Stimulated activated CD4-positive, alpha-beta T cell treated with anti-CD3 and anti-CD28 coated beads, TNF-alpha, amount 100 ng/mL, for 1 hour (primary cell): ENCODE measurements at places on chromosomes 7 and 10.

DNA sequence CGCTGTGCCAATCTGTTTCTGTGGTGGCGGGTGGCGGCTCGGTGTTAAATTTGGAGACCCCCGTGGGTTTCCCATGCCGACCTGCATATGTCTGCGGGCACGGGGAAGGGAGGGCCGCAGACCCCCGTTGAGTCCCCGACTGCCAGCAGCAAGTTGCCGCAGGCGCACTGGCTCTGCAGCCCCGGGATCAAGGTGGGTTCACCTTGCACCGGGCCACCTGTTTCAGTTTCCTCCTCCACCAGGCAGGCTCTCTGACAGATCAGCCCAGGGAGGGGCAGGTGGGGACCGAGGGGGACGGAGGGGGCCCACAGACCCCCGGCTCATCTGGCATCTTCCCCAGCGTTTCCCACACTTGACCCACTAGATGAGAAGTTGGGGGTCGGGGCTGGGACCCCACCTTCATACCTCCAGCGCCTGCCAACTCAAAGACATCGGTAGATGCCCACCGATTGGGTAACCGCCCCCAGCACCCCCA is 95.9 kb downstream of the CUX1 start:
- no peak for DNase-seq

DNA sequence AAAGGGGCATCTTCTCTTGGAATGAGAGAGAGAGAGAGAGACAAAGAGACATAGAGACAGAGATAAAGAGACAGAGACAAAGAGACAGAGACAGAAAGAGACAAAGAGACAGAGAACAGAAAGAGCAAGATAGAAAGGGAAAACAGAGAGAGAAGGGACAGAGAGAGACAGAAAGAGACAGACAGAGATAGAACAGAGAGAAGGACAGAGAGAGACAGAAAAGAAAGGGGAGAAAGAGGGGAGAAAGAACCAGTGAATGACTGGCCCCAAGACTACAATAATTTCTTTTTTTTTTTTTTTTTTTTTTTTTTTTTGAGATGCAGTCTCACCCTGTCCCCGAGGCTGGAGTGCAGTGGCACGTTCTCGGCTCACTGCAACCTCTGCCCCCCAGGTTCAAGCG is 7.6 kb downstream of the TMEM130 start:
- DNase-seq, result no peak

GRCh38 chr10:90712529-90712928 is 145.3 kb downstream of the HTR7 start:
- DNase-seq, result no peak

DNA sequence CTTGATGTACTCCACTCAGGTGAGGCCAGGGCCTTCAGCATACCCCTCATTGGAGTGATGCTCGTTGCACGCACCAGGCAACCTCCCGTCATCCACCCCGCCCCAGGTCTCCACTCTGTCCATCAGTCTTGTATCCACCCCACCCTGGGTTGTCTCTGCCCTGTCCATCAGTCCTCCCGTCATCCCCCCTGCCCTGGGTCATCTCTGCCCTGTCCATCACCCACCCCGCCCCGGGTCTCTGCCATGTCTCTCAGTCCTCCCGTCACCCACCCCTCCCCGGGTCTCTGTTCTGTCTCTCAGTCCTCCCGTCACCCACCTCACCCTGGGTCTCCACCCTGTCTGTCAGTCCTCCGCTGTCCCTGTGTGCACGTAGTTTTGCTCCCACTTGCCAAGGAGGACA is 59.9 kb downstream of the WDR37 start:
- DNase-seq, result no peak

DNA sequence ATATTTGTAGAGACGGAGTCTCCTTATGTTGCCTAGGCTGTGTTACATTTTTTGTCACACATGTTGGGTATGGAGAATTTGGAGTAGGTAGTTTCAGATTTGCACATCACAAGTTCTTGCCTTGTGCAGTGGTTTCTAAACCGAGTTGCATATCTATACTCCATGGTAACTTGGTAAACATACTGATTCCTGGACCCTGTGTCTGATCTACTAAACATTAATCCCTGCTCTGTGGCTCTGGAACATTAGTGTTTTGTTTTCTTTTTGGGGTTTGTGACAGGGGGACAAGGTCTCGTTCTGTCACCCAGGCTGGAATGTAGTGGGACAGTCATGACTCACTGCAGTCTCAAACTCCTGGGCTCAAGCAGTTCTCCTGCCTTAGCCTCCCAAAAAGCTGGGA is 24.7 kb downstream of the AUTS2 start:
- no peak for DNase-seq

- no peak for DNase-seq
Measured at GRCh38 chr10:57300718-57301117, 939.7 kb upstream of the ZWINT start.

- no peak for DNase-seq
Measured at GRCh38 chr10:12405342-12406320, 56.3 kb downstream of the CAMK1D start.

DNA sequence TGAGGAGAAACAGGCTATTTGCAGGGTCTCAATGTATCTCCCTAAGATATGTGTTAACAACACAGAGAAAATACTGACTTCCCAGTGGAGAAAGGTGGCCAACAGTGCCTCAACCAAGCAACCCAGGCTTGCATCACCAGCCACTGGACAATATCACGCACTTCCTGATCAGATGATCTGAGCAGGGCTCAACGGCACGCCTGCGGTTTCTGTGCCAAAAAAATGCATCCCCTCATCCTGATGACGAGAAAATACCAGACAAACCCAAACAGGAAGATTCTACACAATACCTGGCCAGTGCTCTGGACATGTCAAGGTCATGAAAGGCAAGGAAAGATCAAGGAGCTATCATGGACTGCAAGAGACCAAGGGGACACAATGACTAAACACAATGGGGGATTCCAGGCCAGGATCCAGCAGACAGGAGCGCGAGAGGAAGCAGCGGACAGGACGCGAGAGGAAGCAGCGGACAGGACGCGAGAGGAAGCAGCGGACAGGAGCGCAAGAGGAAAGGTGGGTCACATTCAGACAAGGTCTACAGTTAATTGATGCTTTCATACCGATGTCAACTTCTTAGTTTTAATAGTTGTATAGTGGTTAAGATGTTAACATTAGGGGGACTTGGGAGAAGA is 51.1 kb downstream of the GNA12 start:
- no peak for DNase-seq

- DNase-seq, result no peak
Measured at GRCh38 chr7:155212301-155213015, 85.2 kb upstream of the INSIG1 start.

GRCh38 chr10:121596689-121597503 is 1.3 kb downstream of the FGFR2 start:
- no peak for DNase-seq

DNA sequence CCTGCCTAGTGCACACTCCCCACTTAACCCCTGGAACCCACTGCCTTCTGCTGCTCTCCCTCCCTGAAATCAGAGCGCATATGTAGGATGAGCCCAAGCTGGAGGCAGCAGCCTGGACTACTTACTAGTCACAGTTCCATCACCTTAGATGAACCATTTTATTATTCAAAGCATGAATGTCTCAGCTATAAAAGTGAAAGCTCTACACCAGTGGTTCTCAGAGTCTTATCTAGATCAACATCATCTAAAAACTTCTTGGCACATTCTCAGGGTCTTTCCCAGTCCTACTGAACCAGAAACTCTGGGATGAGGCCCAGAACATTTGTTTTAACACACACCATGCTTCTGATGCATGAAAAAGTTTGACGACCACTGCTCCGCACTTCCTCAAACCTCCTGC is 100.3 kb upstream of the ANK3 start:
- no peak for DNase-seq

- no peak for DNase-seq
Measured at GRCh38 chr7:123432601-123433000, 101.8 kb downstream of the IQUB start.

DNA sequence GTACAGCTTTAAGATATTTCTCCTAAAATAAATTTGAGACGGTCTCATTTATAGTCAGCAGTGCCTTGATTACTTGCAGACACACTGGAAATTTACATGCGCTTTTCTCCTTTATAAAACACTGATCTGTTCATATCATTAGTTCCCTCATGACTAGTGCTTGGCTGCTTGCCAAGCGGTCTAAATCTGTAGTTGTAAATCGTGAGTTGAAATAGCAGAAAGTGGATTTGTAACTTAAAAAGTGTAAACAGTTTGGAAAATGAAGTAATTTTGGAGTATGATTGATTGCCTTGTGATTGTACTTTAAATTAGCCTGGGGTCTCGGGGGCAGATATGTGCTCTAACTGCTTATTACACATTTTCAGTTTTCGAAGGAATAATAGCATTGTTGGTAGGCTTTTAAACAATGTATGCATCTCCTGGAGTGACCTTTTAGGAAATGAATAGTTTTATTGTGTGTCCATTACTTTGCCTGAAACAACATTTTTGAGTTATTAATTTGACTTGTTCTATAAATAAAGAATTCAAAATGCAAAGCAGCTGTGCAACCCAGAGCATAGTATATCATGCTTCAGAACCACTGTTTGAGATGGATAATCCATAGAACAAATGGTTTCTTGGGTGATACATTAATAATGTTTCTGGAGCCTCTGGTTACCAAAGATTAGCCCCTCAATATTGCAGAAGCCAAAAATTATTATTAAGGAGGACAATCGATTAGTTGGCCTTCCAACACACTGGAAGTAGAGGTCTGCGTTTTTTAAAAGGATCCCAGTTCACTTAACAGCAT is 73.3 kb downstream of the ARID5B start:
- DNase-seq, result no peak

DNA sequence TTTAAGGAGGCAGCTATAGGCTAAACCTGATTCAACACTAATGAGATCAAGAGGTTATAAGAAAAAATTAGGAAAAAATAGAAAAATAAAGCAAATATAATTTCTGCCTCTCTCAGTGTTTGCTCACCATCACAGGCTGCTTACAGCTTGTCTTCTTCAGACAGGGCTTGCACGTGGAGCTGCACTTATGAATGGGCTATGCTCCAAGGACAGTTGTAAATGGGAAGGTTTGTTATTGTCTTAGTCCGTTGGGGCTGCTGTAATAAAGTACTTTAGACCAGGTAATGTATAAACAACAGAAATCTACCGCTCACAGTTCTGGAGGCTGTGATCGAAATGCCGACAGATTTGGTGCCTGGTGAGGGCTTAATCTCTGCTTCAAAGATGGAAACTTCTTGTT is 219.8 kb downstream of the NEBL start:
- DNase-seq, result no peak

- DNase-seq, result no peak
Measured at GRCh38 chr10:69673521-69673920, 43.5 kb downstream of the FAM241B start.

DNA sequence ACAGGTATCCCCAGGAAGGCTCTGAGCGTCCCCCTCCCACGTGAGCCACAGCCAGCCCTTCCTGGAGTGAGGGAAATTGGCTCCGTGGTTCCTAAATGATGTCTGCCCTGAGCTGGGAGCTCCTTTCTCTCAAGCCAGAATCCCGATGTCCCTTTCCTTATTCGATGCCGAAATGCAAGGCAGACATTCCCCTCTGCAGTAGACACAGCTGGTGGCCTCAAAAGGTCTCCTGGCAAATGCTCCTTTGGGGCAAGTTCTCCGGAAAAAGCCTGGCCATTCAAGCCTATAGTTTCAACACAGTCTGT is 98.9 kb downstream of the HIP1 start:
- no peak for DNase-seq

DNA sequence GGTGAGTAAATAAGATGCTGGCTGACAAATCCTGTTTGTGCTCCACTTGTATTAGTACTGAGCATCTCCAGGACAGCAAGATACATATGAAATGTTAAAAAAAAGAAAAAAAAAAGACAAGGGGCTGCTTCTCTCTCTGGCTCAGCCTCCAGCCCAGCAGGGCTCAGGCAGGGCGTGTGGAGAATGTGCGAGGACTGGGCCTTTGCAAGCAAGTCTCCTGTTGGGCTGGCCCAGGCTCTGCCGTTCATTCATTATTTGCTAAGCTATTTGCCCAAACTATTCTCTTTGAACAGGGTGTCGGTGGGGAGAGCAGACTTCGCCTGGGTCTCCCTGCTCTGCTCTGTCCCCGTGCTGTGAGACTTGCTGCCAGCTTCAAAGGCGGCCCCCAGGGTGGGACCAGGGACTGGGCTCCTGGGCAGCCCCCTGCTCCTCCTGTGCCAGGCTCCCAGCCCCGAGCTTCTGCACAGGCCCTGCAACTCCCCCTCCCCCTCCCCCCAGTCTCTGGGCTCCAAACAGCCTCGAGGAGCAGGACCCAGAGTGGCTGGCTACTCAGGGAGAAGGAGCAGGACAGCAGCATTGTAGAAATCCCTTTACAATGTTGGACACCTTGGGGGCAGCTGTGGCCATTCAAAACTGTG is 25.6 kb upstream of the MGMT start:
- no peak for DNase-seq

DNA sequence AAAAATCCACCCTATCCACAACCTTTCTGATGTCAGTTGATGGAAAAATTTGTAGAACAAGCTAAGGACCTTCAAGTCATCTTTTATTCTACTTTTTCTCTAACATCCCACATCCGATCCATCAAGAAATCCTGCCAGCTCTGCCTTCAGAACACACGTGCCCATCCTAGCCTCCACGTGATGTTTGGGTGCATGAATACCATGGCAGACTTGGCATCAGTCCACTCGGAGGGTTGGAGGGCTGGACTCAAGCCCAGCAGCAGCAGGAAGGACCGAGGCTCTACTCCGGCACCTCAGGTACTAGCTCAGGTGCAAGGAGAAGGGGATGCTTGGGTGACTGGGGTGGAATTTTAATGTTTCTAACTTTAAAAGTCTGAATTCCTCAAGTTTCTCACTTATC is 428.6 kb downstream of the DPP6 start:
- DNase-seq, result no peak
